ENCODE measurements at places on chromosomes 3 and 15.

DNA sequence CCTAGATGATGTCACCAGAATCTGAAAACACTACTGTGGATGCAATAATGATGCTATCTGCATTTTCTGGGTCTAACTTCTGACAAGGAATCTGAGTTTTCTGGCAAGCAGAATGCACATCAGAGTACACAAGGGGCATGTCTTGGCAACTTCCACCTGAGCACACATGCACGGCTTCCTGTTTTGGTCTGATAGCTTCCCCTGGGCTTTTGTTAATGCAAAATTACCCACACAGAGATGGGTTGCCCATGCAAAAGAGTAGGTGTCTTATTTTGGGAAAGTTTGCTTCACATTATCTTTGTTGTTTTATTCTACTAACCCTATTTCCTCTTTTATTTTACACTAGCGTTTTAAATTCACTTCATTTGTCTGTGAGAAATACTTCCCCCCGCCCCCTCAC is 74.2 kb upstream of the SATB1 start:
- no peak for DNase-seq

GRCh38 chr3:153277029-153277428 is 115.0 kb downstream of the RAP2B start:
- no peak for DNase-seq

DNA sequence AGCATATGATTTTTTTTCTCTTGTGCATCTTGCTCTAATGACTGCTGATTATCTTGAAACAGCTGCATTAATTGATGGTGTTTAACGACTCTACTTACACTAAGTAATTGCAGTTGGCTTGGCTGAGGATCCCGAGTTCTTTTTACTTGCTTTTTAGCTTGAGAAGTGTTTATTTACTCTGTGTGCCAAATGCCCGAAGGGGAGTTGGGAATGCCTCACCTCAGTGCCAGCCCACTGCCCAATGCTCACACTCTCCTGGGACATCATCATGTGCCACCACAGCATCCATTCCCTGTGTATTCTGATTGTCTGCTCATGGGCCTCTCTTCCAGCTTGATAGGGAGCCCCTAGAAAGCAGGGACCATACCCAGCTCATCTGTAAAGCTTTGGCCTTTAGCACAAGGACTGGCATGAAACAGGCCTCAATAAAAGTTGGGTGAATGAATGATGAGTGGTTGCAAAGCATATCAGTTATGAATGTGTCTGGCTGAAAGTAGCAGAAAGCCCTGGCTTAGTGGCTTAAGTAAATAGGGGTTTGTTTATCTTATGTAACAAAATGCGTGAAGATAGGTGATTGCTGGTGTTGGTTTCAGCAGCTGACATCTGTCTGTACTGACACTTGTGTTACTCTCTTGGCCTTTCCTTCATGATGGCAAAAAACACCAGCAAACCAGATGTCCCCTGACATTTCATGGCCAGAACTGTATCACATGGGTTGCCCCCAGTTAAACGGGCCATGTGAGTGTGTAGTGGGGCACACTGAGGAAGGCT is 8.1 kb downstream of the PXYLP1 start:
- DNase-seq, result peak; percentile 19

- DNase-seq, result no peak
Observed at GRCh38 chr3:169455472-169455871, 208.0 kb downstream of the MECOM start.

DNA sequence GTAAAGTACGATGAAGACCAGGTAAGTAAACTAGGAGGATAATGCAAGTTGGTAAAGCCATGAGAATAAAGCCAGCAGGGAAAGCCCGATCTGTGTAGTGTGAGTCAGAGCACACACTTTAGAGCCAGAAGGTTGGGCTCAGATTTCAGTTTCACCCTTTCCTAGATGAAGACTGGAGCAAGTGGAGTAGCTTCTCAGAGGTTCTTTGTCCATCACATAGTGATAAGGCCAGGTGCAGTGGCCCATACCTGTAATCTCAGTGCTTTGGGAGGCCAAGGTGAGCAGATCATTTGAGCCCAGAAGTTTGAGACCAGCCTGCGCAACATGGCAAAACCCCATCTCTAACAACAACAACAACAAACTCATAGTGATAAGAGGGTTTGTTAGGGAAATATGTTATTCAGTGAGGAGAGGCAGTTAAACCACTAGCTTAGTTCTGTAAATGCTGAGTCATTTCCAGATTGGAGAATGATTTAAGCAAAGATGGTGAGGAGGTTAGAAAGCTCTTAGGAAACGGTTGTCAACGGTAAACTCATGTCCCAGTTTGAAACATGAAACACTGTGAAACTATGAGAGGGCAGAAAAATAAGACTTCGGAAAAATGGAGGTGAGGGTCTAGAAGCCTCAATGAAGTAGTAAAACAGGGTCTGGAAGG is 39.0 kb downstream of the IL12A start:
- DNase-seq, result no peak

DNA sequence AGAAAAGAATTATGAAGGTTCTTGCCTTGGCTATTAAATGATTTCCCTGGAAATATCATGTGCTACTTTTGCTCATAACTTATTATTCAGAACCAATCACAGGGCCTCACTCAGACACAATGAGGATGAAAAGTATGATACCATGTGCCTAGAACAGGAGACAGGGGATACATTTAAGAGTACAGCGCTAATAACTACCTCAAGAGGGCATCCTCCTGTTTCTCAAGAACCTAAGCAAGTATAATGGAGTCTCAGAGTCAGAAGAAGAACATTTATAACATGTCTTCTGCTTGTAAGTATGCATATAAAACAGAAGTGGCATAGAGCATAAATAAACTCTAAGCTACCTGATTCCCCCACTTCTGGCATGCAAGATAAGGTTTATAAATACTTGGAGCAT is 125.4 kb upstream of the MME start:
- DNase-seq, result no peak

DNA sequence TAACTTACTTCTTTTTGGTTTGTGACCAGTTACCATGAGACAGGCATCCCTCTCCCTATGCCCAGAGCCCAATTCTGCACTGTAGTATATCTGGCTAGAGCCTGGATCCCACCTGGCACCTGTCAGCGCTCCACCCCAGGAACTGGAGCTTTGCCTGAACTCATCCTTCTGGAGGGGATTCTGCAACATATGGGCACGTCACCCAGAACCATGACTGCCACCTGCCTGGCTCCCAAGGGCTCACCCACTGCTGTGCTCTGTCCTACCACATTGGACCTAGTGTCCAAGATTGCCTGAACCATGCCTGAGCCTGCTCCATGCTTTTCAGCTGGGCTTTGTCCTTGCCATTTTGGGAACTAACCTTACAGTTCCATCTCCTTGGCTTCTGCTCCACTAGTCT is 21.1 kb upstream of the GAP43 start:
- no peak for DNase-seq

DNA sequence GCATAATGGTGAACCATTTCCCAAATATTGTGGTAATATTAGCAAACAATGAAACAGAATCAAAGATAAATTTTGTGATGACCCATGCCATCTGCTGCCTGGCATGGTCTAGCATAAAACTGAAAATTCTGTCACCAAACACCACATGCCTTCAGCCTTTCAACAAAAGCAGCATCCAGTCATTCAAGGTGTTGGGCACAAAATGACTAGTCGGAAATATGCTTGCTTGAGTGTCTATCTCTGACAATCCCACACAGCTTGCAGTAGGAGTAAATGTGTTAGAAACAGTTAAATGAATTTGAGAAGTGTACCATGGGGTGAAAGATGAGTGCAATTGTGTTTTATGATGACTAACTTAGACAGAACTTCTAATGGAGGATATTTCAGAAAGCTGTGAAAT is 61.7 kb upstream of the CDIN1 start:
- DNase-seq, result no peak

DNA sequence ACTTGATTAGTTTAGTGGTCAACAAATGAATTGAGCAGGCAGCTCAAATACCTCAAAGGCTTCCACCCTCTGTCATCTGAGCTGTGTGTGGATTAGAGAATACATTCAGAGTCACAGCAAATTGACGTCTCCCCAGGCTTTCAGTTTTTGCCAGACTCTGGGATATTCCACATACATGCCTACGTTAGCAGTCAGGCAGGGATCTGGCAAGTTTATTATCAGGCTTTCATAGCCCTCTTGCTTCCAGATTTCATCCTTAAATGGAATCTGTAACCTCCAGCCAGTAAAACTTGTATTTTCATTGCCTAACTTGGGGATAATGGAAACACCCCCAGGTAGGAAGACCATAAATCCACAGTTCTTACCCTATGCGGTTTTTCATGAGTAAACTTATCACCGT is 115.9 kb downstream of the RASA2 start:
- no peak for DNase-seq
